ENCODE measurements at places on chromosomes 6 and 20.

DNA sequence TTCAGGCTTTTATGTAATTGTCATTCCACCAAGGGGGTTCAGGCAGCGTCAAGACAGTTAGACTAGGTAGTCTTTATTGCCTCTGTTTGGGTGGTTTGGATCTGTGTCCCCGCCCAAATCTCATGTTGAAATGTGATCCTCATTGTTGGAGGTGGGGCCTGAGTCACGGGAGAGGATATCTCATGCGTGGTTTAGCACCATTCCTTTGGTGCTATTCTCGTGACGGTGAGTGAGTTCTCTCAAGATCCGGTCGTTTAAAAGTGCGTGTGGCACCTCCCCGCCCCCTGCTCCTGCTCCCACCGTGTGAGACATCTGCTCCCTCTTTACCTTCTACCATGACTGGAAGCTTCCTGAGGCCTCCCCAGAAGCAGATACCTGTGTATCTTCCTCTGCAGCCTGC lies 51.3 kb upstream of the FOXC1 start:
- no peak for DNase-seq

- DNase-seq: no peak
Measured at GRCh38 chr6:80488190-80488589, 381.7 kb downstream of the BCKDHB start.

DNA sequence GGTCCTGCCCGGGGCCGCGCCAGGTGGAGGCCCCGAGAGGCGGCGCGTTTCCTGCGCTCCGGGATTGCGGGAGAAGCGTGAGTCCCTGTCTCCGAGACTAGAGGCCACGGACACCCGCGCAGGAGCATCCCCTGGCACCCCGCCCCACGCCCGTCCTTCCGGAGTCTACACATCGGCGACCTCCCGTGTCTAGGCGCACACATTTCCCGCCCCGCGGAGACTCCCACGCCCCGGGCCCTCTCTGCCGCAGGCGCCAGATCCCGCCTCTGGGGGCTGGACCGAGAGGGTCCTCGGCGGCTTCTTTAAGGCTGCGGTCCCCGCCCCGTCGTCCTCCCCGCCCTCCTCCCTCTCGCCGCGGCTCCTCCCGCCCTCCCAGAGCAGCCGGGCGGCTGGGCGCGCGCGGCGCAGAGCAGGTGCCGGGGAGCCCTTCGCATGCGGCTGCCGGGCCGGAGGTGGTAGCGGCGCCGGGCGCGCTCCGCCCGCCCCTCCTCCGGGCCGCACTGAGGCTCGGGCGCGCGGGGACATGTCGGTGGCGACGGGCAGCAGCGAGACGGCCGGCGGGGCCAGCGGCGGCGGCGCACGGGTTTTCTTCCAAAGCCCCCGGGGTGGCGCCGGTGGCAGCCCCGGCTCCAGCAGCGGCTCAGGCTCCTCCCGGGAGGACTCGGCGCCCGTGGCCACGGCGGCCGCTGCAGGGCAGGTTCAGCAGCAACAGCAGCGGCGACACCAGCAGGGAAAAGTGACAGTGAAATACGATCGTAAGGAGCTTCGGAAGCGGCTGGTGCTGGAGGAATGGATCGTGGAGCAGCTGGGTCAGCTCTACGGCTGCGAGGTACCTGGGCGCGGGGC lies at the start of gene PPP1R14C:
TSS of gene PPP1R14C (plus strand) at position 375 of the 846 bp plus-strand sequence. CDS start at position 524, 149 bp downstream.
- no peak for DNase-seq

DNA sequence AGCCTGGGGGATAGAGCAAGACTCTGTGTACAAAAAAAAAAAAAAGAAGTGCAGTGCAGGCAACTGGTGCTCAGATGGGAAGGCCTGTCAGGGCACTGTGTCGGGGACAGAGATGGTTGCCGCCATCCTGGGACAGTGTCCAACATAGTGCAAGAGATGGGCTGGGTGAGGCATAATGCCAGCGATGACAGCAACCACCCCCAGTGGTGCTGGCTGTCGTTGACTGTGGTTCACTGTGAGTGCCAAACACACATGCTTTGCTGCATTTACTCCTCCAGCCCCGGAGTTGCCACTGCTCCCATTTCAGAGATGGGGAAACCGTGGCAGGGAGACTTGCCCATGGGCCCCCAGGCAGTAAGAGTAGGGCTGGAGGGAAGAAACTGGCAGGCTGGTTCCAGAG lies 5.2 kb upstream of the C20orf203 start:
- DNase-seq: no peak

GRCh38 chr20:19025430-19026120 lies 186.9 kb upstream of the SLC24A3 start:
- no peak for DNase-seq

- no peak for DNase-seq
Measured at GRCh38 chr6:4936681-4937041, 67.2 kb downstream of the RPP40 start.

All from HS-5 (cell line).